ENCODE measurements at places on chromosomes 3 and 15.

DNA sequence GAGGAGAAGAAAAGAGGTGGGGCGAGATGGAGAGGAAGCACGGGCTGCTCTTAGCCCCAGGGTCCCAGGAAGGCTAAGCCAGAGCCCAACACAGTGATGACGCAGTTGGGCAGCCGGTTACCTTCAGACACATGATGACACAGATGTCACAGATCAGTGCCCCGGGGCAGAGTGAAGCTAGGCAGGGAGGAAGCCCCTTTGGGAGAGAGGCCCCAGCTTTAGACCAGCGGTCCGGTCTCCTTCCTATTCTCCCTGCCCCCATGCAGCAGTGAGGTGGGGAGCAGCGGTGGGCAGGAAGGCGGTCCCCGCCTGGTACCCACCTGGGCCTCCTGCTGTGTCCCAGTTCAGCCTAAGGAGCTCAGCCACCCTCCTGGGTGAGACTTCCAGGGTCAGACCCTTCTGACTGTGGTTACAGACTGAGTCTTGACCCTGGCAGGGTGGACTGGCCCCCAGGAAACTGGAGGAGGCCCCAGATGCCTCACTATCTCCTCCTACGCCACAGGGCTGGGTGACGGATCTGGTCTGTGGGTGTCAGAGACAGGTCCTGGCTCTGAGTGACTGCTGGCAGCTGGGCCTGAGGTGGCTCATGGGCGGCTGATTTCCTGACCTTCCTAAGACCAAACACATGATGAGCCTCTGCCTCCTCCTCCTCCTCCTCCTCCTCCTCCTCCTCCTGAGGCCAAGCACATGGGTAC is 38.8 kb upstream of the LINGO1 start:
- no peak for DNase-seq

- no peak for DNase-seq
Measured at GRCh38 chr15:74326746-74327145, 40.7 kb downstream of the CYP11A1 start.

- DNase-seq = no peak
Measured at GRCh38 chr3:152291649-152292066, 22.9 kb downstream of the MBNL1 start.

DNA sequence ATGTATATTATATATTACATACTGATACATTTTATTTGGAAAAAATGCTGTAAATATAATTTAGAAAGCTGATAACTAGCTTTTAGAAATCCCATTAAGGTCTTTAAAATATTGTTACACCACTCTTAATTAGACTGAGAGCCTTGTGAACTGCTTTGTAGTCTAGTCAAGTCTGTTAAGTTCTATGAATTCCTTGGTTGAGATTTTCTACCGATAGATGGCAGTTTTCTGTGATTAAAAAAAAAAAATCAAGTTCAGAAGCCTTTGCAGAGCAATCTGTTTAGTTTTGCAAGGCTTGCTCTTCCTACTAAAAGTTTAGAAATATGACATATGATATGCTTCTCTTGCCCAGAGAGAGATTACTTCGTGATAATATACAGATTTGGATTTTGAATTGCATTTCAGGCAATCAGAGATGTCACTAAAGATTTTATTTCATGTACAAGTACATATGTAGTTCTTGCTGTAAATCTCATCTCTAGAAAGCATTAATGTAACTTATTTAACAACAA is 60.4 kb upstream of the SLITRK3 start:
- DNase-seq = no peak
